NCI-H2029 (cell line): ENCODE measurements at places on chromosomes 3 and 15.

DNA sequence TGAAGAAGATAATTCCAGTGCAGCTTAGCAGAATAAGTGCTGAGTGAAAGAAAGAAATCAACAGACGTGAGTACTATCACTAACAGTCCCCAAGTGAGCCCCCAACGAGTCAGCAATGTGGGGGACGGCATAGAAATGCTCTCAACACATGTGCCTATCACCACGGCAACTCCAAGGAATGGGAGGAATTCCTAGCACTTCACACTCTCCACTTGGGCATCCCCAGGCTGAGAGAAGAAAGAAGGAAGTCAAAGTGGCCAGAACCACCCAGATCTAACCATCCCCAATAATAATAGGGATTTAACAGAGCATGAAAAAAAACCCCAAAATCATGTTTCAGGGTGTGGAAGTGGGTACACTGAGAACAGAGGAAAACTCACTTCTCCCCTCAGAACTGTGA lies 29.3 kb upstream of the CPNE4 start:
- DNase-seq = no peak

GRCh38 chr3:61561374-61562041 lies at the start of gene PTPRG:
TSS of gene PTPRG (plus strand) at chr3:61561571. CDS start at chr3:61562288, 717 bp downstream.
- peak; percentile 74 for DNase-seq

- no peak for DNase-seq
Measured at GRCh38 chr3:23823620-23824019, 17.9 kb downstream of the UBE2E1 start.

DNA sequence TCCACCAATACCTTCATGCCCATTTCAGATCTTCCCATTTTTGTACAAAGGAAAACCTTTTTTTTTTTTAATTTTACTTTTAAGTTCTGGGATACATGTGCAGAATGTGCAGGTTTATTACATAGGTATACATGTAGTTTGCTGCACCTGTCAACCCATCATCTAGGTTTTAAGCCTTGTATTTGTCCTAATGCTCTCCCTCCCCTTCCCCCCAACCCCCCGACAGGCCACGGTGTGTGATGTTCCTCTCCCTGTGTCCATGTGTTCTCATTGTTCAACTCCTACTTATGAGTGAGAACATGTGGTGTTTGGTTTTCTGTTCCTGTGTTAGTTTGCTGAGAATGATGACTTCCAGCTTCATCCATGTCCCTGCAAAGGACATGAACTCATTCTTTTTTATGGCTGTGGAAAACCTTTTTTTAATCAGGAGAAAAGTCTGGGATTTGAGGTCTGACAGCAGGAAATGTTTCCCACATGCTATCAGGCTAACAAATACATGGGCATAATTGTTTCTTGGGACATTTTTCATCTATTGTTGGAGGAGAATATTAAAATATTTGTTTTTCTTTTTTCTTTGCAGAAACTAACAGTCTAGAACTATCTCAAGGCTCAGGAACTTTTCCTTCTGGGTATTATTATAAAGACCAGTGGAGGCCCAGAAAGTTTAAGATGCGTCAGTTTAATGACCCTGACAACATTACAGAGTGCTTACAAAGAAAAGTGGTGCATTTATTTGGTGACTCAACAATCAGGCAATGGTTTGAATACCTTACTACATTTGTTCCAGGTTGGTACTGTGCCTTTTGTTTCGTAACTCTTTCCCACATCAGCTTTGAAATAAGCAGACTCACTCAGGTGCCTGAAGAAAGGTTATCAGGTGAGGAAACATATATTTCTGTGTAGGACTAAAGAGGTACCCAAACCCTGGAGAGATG lies 32.8 kb upstream of the NFKBIZ start:
- no peak for DNase-seq

DNA sequence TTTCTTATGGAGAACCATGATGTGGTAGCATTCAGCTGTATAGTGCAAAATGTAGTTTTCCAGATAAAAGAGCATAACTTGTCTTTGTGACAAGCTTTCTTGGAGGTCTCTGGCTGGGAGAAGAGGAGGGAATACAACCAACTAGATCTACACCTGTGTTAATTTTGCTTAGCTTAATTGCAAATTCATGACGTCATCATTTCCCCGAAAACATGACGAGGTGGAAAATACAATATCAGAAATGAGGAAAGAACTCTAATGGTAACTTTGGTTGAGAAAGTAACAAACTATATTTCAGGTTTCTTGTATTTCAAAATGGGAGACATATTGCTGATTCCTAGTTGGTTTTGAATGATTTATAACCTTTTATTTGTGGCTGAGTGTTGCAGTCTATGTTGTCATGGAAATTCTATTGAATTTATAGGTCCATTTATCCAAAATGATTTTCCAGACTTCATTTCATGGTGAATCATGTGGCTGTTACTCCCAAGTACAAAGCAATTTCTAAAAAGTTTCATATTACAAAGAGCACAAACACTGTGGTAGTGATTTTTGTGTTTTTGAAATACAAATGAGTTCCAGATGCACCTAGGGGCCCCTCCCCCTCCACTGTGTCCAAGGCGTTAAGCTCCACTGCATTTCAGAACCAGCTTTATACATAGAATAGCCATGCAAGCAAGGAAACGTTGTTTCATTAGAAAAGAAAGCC lies 307.2 kb downstream of the FEZF2 start:
- DNase-seq = no peak

DNA sequence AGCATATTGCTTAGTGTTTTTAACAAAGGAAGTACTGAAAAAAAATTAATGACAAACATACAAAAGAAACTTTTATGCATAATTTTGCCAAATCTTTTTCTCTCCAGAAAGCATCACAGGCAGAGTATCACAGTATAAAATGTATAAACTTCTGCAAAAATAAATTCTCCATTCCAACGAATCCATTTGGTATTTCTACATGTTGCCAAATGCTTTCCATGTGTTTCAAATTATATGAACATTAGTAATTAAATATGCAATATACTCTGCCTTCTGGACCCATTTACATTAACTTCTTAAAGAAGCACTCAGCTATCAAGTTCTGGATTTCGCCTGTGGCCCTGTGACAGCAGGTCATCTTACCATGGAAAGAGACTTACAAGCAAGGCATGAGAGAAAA lies 189.1 kb upstream of the ALCAM start:
- DNase-seq = no peak

DNA sequence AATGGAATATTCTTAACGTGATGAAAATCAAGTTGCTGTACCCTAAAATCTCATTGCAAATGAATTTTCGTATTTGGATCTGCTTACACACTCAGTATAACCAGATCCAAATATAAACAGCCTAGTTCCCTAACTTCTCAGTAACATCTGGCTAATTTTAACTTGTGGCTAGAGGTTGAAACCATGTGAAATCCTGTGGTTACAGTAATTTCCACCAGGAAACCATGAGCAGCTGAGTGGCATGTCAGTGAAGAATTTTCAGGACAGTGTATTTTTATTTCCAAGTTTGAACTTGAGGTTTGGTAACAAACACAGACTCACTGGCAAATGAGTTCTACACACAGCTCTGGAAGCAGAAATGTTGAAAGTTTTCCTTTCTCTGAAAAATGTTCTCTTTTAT lies 754.1 kb downstream of the NR2F2 start:
- DNase-seq = no peak

DNA sequence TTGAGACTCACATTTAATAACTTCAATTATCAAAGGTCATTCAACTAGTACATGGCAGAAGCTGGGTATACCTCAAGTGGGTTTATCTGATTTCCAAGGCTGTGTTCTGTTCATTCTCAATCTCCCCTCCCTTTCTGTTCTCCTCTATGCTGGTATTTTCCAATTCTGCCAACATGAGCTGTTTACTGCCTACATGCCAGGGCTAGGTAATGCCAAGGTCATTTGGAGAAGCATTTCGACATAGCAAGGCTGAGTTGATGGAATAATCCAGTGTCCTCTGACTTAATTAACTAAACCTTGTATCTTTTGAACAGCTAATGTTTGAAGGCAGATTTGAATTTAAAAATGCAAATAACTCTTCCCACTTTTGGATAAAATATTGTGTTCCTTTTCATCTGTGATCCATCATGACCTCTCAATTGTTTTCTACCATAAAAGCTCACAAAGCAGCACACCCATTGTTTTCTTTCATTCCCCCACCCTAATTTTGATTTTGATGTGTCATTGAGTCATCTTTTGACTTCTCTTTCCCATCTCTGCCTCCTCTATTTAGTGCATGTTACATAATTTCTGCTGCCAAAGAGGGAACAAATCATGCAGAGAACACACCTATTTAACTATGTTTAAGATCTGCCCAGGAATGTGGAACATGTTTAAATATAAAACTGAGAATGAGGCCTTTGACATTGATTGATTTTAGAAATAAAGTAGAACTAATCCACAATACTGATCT lies 308.8 kb upstream of the NR2E3 start:
- DNase-seq = no peak

DNA sequence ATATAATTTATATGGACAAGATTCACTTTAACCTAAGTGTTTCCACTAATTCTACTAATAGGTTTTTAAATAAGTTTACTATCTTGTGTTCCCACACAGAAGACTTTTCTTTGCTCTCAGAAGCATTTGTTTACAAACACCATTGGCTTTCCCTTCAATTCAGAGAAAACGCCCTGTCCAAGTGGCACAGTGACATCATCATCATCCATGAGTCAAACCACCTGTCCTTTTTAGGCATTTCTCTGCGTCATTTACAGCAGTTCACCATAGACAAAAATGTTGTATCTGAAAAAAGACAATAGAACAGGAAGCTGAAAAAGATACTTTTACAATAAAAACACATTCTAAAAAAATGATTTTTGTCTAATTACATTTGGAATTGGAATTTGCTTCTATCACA lies 9.3 kb upstream of the BCL2L10 start:
- no peak for DNase-seq

- no peak for DNase-seq
Measured at GRCh38 chr3:4981665-4982494, 2.6 kb downstream of the BHLHE40 start.

GRCh38 chr3:135917076-135917475 lies 48.5 kb upstream of the PPP2R3A start:
- DNase-seq = no peak

GRCh38 chr3:24595796-24596195 lies 101.1 kb upstream of the THRB start:
- no peak for DNase-seq

DNA sequence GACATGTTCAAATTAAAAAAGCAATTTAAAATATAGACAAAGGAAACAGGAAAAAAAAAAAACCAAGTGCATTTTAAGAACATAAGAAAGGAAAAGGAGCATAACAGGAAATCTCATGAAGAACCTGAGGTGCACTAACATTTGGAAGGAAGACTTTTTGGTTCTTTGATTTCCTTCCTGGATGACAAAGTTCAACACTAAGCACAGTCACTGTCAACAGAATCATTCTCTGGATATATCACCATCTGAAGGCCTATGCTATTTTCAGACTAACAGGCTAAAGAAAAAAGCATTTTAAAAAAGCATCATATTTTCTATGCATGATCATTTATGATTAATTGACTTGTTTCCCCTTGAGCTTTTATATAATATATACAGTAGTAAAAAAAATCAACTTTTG lies 349.6 kb downstream of the PLCL2 start:
- DNase-seq = no peak

DNA sequence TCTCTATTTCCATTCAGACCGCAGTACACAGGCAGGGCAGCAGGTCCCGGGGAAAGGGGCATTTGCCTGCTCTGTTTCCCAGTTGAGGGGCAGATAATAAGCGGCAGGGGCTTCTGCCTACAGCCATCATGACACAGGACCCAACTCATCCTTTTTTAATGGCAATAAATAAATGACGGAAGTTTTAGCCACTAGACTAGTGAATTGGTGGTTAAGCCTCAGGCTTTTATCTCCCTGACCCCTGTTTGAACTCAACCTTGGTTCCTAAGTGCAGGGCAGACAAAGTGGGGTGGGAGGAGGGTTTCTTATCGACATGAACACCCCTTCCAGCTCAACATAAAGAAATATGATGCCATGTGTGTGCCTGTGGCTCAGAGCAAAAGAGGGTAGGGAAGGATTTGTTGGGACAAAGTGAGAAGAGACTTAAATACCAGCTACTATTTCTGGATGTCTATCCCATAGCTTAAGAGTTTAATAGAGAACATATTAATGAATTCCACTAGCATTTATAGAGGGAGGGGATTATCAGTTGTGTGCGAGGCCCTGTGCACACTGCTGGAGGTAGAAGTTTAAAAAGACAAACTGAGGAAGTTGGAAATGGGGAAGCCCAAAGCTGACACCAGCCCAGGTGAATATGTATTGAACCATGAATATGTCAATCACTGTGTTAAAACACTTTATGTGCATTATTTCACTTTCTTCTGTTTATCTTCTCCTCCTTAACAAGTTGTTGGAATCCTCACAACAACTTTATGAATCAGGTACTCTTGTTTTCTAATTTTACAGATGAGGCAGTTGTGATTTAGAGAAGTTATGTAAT lies 939.4 kb downstream of the MCTP2 start:
- DNase-seq = no peak

GRCh38 chr3:5750874-5751640 lies 563.5 kb downstream of the EDEM1 start:
- no peak for DNase-seq
